Stimulated activated CD8-positive, alpha-beta memory T cell treated with anti-CD3 and anti-CD28 coated beads, Interleukin-7, amount 100 ng/mL, for 48 hours (primary cell): ENCODE measurements at places on chromosomes 2 and 18.

DNA sequence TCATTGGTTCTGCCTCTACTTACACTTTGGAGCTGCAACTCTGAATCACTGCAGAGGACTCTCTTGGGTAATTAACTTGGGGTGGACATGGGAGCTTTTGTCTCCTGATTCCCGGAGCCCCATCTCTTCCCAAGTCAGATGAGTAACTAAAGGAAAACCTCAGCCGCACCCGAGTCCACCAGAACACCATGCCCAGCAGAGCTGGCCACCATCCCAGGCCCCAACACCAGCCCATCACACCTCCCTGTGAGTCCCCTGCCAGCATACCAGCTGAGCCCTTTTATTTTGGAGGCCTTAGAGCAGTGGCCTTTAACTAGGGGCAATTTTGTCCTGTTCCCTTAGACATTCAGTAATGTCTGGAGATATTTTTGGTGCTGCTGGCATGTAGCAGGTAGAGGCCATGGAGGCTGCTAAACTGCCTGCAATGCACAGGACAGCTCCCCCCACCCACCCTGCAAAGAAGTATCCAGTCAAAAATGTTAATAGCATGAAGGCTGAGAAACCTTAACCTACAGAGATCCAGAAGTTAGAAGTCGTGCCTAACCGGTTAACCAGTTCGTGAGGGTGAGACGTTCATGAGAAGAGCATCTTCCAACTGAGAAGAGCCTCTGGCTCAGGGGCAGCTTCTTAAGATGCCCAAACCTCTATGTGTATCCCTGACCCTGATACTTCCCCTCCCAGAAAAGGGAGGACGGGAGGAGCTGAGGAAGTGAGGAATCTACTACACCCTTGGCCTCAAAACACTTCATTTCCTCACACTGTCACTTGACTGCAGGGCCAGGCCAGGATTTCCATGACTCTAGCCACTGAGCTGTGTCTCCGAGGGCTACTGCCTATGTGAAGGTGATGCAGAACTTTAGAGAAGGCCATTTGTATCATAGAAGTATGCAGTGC lies 139.9 kb upstream of the EPAS1 start:
- DNase-seq: no peak

DNA sequence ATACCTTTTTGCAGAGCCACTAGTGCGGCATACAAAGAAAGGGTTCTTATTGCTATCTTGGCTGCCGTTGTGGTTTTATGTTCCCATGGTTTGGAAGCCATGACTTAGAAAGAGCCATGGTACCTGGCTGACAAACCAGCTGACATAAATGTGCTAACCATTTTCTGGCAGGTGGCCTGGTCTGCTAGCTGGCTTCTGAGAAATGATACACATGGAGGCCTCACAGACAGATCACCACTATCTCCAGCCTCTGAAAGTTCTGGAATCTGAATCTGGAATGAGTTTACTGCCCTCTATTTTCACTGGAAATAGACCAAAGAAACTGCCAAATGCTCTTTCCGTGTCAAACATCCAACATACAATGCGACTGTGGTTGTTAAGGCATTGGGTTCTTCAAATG lies 123.7 kb downstream of the QPCT start:
- DNase-seq: no peak

- DNase-seq: no peak
Observed at GRCh38 chr2:222033541-222033940, 265.3 kb downstream of the PAX3 start.

DNA sequence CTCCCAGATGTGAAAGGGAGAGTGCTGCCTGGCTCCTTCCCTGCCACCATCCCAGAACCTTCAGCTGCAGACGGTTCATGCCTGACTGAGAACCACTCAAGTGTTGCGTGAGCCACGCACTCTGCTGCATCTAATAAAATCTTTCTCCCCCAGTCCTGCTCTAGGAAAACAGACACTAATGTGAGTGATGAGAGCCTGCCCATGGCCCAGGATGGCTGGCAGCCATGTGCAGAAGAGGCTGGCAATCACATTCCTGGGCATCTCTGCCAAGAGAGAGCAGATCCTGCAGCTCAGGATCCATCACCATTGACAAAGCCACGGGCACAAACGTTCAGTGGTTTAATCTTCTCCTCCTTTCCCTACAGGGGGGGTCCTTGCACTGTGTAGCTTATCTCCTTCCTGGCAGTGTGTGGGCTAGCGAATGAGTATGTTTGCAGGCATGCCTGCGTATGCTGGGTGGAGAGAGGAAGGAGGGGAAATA lies 477.5 kb downstream of the SLC4A3 start:
- no peak for DNase-seq

DNA sequence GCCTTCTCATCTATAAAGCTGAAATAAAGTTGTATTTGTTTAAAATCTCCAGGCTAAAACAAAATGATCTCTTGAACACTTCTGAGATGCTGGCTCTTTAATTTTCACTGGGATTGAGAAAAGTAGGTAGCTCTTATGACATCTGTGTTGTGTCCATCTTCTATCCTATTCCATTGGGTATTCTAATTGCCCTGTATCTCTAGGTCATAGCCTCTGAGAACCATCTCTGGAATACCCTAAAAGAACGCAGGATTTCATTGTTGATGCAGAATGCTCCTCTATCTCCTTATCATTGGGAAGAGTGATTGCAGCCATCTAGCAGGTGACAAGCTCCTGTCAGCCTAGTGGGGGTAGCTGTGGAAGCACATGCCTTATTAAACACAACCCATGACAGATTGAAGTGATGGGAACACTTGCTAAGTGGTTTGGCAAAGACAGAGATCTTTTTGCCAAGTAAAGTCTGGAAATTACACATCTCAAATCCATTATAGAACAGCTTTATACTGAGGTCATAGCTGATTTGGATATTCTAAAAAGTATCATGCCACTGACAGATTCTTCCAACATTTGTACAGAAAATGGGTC lies 178.2 kb downstream of the TDRD15 start:
- no peak for DNase-seq
